Epithelial cell of proximal tubule (primary cell): ENCODE measurements at places on chromosomes 11 and 22. TPM values are rescaled to one million over a fixed set of nuclear protein-coding genes. Genes with fewer than 3 reads are reported as not detected.
A peak's percentile ranks its signal among the peaks of the same experiment; 100 is the strongest.

DNA sequence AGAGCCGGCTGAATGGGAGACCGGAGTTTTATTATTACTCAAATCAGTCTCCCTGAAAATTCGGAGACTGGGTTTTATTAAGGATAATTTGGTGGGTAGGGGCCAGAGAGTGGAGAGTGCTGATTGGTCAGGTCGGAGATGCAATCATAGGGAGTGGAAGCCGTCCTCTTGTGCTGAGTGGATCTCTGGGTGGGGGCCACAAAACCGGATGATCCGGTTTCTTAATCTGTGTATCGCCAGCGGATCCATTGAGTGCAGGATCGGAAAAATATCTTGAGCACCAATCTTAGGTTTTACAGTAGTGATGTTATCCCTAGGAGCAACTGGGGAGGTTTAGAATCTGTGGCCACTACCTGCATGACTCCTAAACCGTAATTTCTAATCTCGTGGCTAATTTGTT lies 886 bp upstream of the NIPSNAP1 start:
- DNase-seq = no peak

GRCh38 chr11:133966921-133967598 lies 10.3 kb upstream of the IGSF9B start:
- DNase-seq = no peak

DNA sequence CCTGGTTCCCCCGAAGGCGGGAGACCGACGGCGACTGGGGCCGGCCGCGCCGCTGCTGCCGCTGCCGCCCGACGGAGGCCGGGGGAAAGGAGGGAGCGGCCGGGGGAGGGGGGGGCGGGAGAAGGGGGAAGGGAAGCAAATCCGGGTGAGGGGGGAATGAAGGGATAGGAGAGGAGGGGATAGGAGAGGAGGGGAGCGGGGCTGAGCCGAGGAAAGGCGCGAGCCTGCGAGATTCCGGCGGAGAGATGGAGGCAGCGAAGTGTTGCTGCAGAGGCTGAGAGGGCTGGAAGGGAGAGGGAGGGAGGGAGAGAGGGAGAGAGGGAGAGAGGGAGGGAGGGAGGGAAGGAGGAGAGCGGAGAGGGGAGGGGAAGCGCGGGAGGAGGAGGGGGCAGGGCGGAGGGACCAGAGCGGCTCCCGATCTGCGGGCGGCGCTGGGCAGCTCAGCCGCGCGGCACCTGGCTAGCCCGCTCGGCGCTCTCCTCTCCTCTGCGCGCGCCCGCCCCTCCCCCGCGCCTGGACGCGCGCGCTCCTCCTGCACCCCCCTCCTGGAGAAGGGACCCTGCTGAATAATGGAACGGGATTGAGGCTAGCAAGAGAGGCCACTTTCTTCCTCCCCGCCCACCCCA lies 52.3 kb downstream of the SLC22A12 start:
- DNase-seq = no peak

- no peak for DNase-seq
Observed at GRCh38 chr11:133745791-133746190, 99.5 kb downstream of the SPATA19 start.

- no peak for DNase-seq
Observed at GRCh38 chr11:11871991-11872401, 30.2 kb downstream of the USP47 start.

GRCh38 chr22:25797498-25798290 lies 55.7 kb downstream of the MYO18B start:
- DNase-seq = no peak

DNA sequence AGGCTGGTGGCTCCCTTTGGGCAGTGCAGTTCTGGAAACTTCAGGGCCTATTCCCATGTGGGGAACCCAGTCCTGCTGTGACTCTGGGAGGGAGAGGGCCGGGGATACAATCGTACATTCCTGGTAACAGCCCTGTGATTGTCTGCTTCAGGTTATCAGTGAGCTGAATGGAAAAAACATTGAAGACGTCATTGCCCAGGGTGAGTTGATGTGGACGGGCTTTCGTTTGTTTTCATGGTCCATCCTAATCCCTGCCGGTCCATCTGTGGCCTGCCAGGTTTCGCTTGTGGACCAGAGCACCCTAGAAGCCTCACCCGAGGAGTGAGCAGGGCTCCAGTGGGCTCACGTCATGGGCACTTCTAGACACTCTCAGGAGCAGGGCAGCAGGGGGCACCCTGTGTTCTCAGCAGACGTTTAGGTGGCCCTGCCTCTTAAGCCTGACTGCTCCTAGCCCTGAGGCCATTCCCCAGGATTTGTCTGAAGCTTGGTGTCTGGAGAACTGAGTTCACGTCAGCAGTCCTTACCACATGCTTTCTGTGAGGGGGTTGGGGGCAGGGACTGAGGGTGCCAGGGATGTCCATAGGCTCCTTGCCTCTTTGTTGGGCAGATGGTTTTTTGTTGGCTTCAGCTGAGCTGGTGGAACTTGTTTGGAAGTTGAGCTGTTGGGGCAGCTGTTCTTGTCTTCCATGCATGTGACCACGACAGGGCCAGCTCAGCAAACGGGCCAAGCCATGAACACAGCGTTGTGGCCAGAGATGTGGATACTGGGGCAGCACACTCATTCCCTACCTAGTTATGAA lies 1.9 kb downstream of the RPLP2 start:
- no peak for DNase-seq

GRCh38 chr11:78318321-78319114 lies 99.1 kb downstream of the GAB2 start:
- DNase-seq = no peak

DNA sequence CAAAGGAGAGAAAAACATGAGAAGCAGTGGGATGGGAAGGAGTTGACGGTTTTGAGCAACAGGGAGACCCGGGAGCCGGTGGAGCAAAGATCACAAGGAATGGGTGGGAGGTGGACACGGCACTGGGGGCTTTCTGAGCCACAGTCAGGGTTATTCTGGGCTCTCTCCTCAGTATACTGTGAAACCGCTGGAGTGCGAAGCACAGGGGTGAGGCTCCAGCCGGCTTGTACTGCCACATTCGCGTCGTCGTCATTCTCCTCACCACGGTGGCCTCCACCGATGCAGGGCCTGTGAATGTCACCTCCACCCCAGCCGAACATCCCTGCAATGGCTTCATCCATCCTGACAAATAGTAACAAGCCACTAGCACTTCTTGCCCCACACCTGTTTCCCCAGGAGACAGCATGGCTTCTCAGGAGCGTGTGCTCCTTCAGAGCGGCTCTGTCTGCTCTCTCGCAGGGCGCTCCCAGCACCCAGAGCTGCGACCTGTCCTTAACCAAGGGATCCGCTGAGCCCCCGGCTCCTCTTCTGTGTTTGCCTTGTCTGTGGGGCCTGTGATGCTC lies 1165.3 kb downstream of the TBC1D22A start:
- no peak for DNase-seq

GRCh38 chr11:92569726-92570125 lies 345.1 kb downstream of the FAT3 start:
- DNase-seq = no peak

DNA sequence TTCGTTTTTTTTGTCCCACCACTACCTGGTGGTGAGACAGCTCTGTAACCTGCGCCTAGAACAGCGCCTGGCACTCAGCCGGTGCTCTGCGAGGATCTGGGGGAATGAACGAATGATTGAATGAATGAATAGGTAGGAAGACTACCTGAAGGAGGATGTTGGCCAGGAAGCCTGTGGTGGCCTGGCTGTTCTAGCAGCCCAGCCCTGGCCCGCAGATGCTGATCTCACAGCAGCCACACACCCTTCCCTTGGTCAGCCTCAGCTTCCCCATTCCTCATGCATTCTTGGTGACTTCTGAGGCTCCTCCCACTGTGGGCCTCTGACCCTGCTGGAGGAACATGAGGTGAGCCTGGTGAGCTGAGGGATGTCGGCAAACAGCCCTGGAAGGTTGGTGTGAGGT lies 3.7 kb downstream of the TRPM5 start:
- DNase-seq = no peak

- no peak for DNase-seq
Observed at GRCh38 chr11:66330931-66331330, 5.3 kb downstream of the RIN1 start.

DNA sequence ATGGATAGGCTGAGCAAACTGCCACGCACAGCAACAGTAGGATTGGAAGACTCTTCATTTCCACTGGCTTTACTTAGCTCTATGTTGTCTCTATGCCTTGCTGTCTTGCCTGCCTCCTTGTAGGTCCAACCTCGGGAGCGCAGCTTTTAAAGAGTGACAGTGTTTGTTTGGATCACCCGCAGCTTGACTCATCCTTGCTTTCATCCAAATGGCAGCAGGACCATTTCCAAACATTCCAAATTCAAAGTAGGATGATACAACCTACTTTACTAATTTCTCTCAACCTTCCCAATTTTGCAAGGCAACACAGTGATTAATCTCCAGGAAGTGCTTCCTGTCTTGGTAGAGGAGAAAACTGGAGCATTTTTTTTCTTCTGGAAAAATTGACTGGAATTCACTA lies at the start of gene MMP3:
Gene MMP3, minus strand, starts transcription at position 121 of the 400 bp plus-strand sequence. Its CDS starts 63 bp downstream, at position 58.
- DNase-seq = no peak

DNA sequence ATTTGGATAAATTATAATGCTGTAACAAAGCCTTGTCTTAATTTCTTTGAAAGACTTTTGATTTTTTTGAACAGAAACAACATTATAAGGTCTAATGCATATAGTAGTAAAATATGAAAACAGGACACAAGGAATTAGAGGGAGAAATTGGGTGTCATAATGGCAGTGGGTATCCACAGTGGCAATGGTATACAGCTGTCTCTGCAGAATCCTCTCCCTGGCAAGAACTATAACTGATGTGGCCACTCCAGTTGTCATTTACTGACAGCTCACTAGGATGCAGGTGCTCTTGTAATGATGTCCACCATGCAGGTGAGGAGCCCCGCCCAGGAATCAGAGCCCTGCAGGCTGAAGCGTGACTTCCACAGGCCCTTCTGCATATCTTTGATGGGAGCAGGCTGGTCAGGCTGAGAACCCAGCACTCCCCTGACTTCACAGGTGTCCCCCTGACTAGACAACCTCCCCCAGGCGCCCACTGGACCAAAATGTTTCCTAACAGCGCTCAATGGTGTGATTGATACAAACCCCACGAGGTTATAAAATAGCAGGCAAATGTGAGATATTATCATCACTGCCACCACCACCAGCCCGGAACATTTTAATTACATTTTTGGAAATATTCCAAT lies 32.8 kb upstream of the SERPIND1 start:
- no peak for DNase-seq

- peak; percentile 97 for DNase-seq
Observed at GRCh38 chr22:33539902-33540751, 380.1 kb downstream of the LARGE1 start.

DUSP18 gene
- total RNA-seq = 5.2 and 11.5 TPM in 2 replicates

SEC14L6 gene
- 2.1 and 11.6 TPM in 2 replicates for total RNA-seq

ZDHHC8 gene
- total RNA-seq = 14.8 and 37.8 TPM in 2 replicates
